ENCODE measurements at places on chromosomes 16 and 17. TPM values are rescaled to one million over a fixed set of nuclear protein-coding genes. Genes with fewer than 3 reads are reported as not detected.
A peak's percentile ranks its signal among the peaks of the same experiment; 100 is the strongest.

GRCh38 chr17:67657596-67657995 lies 60.1 kb upstream of the NOL11 start:
- DNase-seq = no peak

GRCh38 chr17:17796787-17797061 lies 40.1 kb downstream of the SREBF1 start:
- DNase-seq = no peak

GRCh38 chr17:31073411-31073810 lies 21.4 kb upstream of the NF1 start:
- no peak for DNase-seq

DNA sequence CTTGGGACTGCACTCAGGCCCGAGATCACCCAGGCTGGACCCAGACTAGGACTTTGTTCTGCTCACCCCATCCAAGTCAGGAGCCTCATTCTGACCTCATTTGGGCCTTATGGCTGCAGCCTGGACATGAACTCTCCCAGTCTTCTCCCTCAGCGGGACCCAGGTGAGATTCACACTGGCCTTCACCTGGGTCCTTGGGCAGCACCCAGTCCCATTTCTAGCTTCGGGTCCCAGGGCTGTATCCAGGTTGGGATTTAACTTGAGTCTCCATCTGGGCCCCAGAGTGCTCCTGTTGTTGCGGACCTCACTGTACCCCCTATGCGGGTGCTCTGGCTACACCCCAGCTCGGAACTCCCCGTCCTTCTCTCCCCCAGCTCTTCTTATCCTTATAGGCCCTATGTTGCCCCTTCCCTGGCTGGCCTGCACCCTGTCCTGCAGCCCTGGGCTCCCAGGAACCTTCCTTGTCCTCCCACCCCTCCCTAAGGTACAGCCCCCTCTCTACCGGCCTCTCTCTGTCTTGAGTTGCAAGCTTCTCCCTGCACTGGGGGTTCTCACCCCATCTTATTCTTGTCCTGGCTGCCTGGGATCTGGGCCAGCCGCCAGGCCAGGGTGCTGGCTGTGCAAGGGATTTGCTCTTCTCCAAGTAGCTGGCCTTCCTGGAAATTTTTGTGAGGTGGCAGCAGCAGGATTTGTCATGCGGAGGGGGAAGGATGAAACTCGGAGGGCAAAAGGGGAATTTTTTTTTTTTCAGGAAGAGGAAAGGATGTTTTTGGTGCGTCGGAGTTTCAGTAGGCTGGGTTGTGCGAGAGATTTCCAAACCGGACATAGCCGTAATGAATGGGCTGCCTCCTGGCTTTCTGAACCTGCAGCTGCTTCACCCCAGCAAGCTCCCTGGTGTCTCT lies 904 bp downstream of the MAP2K3 start:
- no peak for DNase-seq

DNA sequence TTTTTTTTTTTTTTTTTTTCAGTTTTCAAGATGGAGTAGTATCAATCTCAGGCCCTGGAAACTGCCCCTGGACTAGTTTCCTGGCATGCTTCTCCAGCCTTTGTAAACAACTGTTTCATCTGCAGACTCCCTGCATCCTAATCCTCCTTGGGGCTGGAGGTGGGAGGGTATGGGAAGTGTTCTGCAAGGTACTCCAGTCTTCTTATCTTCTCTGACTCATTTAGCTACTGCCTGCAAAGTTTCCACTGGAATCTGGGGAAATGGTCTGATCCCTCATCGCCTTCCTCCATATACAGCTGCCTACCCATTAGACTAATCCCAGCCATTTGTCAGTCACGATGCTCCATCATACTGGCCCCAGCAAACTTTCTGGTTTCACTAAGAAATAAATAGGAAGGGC lies 21.5 kb downstream of the COPZ2 start:
- DNase-seq = no peak

- DNase-seq = no peak
These were observed 45.8 kb upstream of the LGALS9 start for GRCh38 chr17:27585153-27585681.

GRCh38 chr17:33562792-33563191 lies 269.7 kb upstream of the ASIC2 start:
- DNase-seq = no peak

GRCh38 chr17:27651411-27652345 lies 20.7 kb downstream of the LGALS9 start:
- no peak for DNase-seq

- DNase-seq = no peak
These were observed 8.7 kb downstream of the DEF8 start for GRCh38 chr16:89957216-89957785.

GRCh38 chr17:11389583-11389982 lies 148.6 kb downstream of the SHISA6 start:
- no peak for DNase-seq

GRCh38 chr16:11418506-11418905 lies 73.2 kb downstream of the RMI2 start:
- no peak for DNase-seq

- DNase-seq = no peak
These were observed 86.1 kb upstream of the SALL1 start for GRCh38 chr16:51237207-51237606.

DNA sequence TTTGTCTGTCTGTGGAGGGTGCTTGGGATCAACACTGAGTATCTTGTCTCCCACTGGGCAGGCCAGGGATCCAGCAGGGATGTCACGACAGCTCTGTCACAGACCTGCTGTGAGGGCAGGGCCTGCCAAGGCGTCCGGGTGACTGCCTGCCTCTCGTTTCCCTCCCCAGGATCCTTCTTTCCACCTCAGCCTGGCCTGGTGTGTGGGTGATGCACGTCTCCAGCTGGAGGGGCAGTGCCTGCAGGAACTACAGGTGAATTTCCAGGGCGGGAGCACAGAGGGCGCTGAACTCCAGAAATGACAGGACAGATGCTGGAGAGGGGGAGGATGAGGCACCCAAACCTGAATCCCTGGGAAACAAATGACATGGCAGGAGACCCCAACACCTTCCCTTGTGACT lies 6.8 kb upstream of the MMP15 start:
- no peak for DNase-seq

DNA sequence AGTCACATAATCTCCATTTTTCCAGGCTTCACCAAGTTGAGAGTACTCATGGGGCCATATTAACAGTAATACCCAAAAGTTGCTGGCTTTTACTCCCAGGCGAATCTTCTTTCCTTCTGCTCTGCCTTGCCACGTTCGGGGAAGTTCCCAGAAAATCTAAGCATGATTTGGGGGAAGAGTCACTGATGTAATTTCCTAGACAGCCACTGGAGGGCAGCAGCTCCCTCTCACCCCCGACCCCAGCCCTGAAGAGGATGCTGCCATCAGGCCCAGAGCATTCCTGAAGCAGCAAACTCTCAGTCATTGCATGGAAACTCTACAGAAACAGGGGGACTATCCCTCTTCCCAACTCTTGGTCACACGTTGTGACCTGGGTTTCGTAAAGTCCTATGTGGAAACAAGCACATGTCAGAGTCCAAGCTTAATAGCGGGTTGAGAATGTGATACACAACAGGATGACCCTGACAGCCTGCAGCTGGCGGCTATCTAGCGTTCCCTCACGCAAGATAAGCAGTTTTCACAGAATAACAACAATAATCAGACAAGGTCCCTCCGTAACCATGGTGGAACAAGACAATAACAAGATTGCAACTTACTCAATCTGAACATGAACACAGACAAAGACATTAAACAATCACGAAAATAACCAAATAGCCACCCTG lies 43.8 kb upstream of the DHX40 start:
- DNase-seq = no peak

DNA sequence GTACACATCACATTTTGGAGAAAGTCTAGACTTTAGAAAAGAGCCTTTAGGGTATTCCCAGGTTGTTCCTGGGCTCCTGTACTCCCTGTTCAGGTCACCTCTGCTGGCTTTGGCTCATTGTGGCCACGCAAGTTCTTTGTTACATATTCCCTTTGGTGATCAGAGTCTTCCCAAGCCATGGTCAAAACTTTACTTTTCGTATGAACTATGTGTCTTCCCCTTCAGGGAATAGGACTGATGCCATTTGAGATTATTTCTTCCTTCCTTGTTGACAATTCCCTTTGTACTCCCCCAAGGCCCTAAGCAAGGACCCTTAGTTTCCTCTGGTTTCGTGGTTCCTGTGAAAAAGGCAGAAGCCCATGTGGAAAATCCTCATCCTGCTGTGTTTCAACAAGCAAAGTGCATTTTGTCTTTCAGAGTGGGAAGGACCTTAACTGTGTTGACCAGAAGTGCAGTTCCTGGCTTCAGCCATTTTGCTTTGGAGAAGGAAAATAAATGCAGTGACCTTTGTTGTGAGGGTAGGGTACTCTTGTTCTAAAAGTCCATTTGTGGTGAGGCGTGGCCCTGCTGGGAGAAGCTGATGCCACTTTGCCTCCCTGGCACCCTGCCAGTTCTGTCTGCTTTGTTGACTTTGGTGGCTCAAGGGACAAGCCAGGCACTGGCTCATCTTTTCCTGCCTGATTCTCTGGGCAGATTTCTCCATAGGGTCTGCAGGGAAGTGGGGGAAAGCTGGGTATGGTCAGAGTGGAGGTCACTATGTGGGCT lies 55.1 kb downstream of the ZNRF1 start:
- DNase-seq = no peak

DNA sequence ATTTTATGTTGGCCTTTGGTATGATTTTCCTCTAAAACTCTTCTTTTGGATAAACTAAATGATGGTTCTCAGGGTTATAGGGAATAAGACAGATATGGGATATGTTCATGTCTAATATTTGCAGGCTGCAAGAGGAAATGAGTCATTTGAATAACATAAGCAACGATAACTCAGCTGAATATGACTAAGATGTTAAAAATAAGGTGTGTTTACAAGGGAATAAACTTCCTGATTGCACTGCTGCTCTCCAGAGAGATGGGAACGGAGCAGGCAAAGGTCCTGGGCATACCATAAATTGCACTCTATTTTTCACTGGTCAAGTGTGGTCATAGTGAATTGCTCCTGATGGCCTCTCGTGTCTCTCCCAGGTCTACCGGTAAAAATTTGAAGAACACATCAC lies 666.2 kb downstream of the TOX3 start:
- DNase-seq = peak; percentile 58

DNA sequence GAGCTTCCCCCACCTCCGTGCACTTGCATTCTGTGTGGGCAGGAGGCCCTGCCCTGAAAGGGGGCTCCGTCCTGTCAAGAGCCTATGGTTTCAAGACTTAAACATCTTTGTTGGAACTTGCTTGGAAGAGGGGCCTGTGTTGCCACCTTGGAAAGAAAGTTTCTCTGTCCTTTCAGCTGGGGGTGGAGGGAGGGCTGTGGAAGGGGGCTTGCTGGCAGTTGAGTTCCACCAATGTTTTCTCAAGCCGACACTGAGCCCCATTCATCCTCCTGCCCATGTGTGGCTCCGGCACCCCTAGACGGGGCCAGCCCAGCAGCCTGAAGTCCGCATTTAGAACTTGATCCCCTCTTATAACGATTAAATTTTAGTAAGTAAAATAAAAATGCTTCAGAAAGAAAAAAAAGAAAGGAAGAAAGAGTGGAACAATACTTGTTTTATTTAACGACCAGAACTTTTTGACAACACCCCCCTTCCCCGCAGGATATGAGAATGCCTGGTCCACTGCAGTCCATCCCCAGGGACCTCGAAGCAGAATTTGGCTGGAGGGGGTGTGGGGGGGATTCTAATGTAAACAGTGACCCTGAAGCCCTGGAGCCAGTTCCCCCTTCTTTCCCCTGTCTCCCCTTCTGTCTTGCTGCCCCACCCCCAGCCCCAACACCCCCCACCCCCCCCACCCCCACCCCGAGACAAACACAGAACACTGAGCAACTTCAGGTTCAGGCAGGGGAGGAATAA lies 26.9 kb upstream of the CLEC18A start:
- no peak for DNase-seq

GRCh38 chr16:55047903-55048497 lies 117.3 kb downstream of the IRX5 start:
- DNase-seq = no peak

DNA sequence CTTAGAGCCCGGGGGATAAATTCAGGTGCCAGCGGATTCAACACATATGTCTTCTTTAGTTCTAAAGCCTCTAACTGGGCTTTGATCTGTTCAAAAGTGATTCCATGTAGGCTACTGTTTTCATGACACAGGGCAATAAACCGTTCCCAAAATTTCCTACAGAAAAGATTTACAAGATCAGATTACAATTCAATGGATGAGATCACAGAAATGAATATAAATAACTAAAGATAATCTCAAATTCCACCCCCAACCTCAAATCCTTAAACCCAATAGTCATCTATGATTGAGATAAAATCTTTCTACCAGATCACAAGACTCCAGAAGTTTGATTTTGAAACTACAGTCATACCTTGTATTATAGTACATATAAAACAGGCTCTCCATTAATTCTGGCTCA lies 84.3 kb downstream of the CACNG1 start:
- DNase-seq = no peak

DNA sequence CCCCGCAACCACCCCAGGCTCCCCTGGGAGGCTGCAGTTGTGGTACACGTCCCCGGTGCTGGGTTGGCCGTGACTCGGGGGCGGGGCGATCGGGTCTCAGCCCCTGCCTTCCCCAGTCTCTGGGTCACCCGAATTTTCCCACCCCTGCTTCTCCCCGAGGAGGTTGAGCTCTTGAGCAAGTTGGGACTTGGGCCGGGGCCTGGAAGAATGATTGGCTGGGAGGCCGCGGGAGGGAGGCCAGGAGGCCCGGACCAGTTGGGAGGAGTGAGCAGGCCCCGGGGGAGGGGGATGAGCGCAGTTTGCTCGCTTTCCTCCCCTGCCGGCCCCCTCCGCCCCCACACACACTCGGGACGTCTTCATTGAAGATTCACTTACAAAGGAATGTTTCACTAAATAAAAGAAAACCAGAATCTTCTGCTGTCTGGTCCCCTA lies 4.5 kb upstream of the HEXIM1 start:
- DNase-seq = peak; percentile 56

DNA sequence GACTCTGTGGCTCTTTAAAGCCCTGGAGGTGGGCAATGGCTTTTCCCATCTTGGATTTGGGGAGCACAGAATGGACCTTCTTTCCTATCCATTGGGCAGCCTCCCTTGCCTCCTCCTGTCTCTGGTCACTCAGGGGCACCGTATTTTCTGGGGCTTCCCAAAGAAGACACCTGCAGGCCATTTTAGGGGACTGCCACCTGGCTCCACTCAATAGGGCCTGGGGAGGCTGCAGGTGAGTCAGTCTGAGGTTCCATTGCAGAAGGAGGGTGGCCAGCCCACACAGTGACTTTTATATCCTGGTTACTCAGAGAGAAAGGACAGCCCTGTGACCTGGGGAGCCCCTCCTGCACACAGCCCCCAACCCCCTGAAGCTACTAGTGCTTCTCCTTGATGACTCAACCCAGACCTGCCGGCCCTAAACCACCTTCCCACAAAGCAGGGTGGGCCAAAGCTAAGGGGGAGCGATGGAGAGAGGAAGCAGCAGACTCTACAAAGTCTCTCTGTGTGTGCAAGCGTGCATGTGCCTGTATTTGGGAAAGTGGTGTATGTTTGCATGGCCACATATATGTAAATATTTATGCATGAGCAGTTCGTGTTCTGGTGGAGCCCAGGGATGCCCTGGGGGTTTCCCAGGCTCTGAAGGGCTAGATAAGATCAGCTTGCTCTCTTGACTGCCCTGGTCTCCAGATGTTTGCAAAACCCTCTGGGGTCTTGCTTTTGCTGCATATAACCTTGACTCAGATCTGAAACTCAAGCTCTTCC lies 5.0 kb downstream of the CX3CL1 start:
- DNase-seq = no peak

GRCh38 chr17:8487130-8487645 lies 51.5 kb downstream of the NDEL1 start:
- DNase-seq = no peak

TRIM47 gene
- polyA plus RNA-seq = 2.4 TPM

CES1 gene
- 0.39 TPM for polyA plus RNA-seq

TBC1D3G gene
- not detected for polyA plus RNA-seq

TPSD1 gene
- not detected for polyA plus RNA-seq

TM4SF5 gene
- polyA plus RNA-seq = not detected

PPP1R27 gene
- polyA plus RNA-seq = not detected

DLX4 gene
- 0.29 TPM for polyA plus RNA-seq

DOC2A gene
- 0.26 TPM for polyA plus RNA-seq

NHERF1 gene
- polyA plus RNA-seq = 13.7 TPM

CD300H gene
- not detected for polyA plus RNA-seq
